Neural progenitor cell (in vitro differentiated cells): ENCODE measurements at places on chromosomes 5 and 9.

DNA sequence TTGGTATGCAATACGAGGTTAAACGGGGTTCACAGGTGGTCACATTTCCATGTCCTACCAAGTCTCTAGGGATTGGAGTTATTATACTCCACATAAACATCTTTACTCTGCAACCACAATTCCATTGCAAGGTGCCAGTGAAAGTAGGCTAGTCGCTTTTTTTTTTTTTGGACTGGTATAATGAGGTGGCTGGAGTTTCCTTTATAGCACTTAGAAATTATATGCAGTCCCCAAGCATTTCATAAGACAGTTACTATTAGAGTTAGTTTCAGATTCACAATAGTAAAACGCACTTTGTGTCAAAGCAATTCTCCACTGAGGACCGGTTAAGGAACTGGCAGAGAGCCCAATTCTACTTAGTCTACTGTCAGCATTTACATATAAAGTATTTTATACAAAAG lies 1.4 kb downstream of the MEF2C start:
- no peak for DNase-seq

DNA sequence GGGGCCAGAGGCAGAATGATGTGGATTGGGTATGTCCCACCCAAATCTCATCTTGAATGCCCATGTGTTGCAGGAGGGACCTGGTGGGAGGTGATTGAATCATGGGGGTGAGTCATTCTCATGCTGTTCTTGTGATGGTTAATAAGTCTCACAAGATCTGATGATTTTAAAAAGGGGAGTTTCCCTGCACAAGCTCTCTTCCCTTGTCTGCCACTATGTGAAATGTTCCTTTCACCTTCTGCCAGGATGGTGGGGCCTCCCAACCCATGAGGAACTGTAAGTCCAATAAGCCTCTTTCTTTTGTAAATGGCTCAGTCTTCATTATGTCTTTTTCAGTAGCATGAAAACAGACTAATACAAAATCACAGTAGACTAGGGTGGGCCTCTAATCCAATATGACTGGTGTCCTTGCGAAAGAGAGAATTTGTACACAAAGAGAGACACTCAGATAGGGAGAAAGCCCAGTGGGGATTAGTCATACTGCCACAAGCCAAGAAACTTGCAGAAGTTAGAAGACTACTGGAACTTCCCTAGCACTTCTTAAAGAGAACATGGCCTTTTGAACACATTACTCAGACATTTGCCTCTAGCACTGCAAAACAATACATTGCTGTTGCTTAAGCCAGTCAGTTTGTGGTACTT lies 68.4 kb downstream of the ANXA1 start:
- no peak for DNase-seq

GRCh38 chr5:78574731-78575161 lies 73.8 kb downstream of the LHFPL2 start:
- no peak for DNase-seq

GRCh38 chr9:99579964-99580363 lies 241.7 kb upstream of the NR4A3 start:
- DNase-seq = no peak

GRCh38 chr5:151721812-151722391 lies 35.2 kb upstream of the SPARC start:
- no peak for DNase-seq
